ENCODE measurements at places on chromosomes 1 and 21. TPM values are rescaled to one million over a fixed set of nuclear protein-coding genes. Genes with fewer than 3 reads are reported as not detected.

Gene GRHL3
- polyA plus RNA-seq: 0.68 TPM

Gene MAP10
- polyA plus RNA-seq: 2.9 TPM

Gene DNASE2B
- polyA plus RNA-seq: 0.17 TPM

Gene GNAT2
- polyA plus RNA-seq: not detected

Gene FCAMR
- not detected for polyA plus RNA-seq

Gene NFASC
- polyA plus RNA-seq: 1.8 TPM

Gene MUL1
- polyA plus RNA-seq: 19.4 TPM

Gene SLC66A1
- 13.1 TPM for polyA plus RNA-seq

Gene GBP5
- 0.34 TPM for polyA plus RNA-seq

Gene ELAPOR1
- 0.27 TPM for polyA plus RNA-seq

GRCh38 chr1:32884726-32885125 is 1.6 kb upstream of the HPCA start:
- DNase-seq: no peak

- no peak for DNase-seq
Observed at GRCh38 chr1:114901814-114902213, 47.2 kb downstream of the SYCP1 start.

DNA sequence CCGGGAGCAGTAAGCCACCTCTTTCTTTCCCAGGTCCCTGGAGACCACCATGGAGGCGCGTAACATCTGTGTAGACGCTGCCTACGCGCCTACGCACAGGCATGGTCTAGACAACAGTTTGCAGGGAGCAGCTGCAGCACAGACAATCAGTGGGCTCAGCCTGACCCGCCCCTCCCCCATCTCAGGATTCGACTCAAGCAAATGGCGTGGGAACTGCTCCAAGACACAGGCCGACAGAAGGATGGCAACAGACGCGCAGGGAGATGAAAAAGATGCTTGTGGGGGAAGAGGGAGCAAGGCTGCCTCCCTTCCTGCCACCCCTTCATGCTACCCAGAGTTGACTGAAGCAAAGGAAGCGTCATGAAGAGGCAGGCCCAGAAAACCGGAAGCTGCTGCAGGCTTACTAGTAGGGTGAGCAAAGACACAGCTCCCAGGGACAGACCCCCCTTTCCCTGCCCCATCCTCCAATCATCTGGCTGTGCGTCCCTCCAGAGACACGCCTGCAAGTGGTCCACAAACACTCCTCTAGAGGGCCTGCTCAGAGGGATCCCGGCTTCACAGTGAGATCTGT is 19.5 kb downstream of the STK40 start:
- peak; percentile 53 for DNase-seq

DNA sequence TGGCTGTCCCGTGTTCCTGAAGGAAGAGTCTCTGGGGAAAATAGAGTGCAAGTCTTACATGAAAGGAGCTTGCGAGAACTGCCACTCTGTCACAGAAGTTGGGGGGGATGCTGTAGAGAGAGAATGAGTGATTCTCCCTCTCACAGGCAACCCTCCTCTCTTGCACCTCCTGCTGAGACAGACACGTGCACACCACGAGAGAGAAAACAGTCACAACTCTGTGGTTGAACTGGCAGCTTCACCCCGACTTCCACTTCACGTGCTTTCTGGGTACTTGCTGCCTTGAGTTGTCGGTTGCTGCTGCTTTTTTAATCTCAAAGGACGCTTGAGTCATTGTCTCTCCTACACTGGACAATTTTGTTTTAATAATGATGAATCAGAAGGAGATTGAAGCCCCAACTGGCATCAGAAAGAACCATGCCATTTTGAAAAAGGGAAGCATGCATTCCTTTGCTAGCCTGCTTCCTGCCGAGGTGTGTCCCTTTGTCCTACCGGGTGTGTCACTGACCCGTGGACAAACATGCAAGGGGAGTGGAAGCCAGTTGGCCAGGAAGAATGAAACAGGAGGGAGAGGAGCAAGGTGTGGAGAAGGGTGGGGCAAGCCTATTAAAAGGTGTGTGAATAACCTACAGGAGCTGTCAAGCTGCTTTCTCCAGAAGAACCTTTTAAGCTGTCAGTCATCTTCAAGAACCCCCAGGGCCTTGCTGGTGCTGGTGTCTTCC is 164.2 kb downstream of the CACNA1E start:
- no peak for DNase-seq

DNA sequence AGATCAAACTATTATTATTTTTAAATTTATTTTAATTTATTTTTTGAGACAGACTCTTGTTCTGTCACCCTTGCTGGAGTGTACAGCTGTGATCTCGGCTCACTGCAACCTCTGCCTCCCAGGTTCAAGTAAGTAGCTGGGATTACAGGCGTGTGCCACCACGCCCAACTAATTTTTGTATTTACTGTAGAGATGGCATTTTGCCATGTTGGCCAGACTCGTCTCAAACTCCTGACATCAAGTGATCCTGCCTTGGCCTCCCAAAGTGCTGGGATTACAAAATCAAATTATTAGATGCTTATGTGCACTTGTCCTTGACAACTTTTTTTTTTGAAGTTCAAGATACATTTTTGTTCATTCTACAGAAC is 15.4 kb downstream of the LIN9 start:
- no peak for DNase-seq

GRCh38 chr1:92964316-92964715 is 3.1 kb upstream of the DIPK1A start:
- DNase-seq: no peak

GRCh38 chr1:216323344-216323743 is 99.9 kb downstream of the USH2A start:
- DNase-seq: no peak

DNA sequence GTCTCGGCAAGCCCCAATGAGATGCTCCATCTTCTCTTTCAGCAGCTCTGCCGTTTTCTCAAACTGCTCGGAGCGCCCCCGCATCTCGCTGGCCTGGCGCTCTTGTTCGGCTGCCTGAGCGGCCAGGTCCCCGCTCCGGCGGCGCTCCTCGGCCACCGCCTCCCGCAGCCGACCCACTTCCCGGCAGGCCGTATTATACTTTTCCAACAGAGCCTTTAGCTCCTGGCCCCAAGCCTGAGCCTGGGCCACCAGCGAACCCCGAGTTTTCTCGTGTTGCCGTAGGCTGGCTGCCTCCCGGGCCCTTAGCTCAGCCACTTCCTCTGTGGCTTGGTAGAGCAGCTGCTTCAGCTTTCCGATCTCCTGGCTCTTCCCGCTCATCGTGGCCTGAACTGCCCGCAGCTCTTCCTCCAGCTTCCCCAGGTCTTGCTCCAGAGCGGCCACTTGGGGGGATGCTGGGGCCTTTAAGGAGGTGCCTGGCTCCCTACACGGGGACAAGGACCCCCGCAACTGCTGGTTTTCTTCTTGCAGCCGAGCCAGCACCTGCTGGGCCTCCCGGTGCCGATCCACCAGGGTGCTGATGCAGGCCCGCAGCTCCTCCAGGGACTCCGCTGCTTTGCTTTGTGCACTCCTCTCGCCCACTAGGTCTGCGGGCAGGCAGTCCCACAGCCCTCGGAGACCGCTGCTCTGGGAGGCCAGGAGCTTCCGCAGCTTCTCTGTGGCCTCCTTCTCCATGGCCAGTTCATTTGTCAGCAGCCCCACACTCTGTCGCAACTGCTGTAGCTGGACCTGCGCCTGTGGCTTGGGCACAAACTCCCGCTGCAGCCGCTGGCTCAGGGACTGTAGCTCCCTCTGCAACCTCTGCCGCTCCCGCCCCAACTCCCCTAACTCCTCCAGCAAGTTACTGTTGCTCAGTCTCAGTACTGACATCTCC is 13.4 kb upstream of the PIAS3 start:
- DNase-seq: peak; percentile 65

DNA sequence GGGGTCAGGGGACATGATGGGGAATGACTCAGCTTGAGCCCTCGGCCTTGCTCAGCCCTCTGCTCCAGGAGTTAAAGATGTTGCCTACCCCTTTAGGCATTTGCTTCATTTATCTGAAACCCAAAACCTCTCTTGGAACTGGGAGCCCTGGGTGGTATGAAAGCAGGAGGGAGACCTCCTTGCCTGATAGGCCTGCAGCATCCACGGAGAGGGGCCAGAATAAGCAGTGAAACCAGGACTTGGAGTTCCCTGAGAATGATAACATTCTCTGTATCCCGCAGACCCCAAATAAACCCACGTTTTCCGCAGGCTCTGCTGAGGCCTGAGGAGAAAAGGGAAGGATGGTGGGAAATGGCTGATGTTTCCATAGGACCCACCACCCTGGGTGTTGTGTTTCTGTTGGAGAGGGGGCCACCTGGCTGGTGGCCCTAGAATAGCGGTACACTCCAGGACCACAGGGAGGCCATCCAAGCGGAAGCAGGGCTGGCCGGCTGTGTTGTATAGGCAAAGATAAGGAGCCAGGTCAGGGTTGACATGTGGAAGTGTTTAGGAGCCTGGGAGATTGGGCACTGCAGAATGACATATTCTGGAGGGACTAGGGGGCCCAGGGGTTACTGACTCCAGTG is 77.4 kb downstream of the FOXD2 start:
- DNase-seq: no peak

- no peak for DNase-seq
Observed at GRCh38 chr1:180256341-180257027, 26.4 kb downstream of the LHX4 start.

- peak; percentile 42 for DNase-seq
Observed at GRCh38 chr1:183019860-183020259, 3.4 kb upstream of the LAMC1 start.

GRCh38 chr1:227883641-227884301 is 64.0 kb downstream of the WNT9A start:
- DNase-seq: no peak

DNA sequence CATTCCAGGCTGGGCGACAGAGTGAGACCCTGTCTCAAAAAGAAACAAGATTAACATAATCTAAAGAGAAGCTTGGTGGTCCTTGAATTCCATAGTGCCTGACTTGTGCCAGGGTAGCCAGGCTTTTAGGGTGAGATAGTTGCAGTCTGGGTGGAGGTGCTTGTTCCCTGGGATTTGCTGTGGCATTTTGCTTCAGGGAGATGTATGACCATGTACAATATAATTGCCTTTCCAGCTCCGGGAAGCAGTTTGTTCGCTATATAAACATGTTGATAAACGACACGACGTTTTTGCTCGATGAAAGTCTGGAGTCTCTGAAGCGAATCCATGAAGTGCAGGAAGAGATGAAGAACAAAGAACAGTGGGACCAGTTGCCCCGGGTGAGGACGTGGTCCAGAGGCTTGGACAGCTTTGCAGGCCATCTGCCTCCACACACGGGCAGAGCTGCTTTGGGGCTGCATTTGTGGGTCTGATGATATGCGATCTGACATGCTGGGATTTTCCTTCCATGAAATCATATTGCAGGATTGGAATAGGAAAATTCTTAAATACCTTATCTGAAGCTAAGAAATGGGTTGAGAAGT is 49.4 kb upstream of the KIF1B start:
- no peak for DNase-seq

DNA sequence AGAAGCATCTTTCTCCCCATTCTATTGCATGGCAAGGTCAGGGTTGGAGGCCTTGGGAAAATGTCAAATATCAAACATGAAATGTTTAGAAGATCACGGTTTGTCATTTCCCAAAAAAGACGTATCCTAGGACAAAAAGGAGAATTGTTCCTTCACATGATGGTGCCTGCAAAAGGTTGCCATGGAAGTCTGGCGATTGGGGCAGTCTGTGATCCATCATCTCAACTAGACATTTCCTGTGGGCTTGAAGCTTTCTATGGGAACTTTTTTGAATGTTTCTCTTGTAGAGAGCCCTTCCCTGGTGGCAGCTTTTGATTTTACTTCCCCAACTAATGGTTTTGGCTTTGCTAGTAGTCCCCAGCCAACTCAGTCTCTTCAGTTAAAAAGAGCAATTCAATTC is 106.3 kb downstream of the TGFB2 start:
- no peak for DNase-seq

GRCh38 chr1:79847700-79848099 is 841.2 kb upstream of the ADGRL4 start:
- peak; percentile 20 for DNase-seq

DNA sequence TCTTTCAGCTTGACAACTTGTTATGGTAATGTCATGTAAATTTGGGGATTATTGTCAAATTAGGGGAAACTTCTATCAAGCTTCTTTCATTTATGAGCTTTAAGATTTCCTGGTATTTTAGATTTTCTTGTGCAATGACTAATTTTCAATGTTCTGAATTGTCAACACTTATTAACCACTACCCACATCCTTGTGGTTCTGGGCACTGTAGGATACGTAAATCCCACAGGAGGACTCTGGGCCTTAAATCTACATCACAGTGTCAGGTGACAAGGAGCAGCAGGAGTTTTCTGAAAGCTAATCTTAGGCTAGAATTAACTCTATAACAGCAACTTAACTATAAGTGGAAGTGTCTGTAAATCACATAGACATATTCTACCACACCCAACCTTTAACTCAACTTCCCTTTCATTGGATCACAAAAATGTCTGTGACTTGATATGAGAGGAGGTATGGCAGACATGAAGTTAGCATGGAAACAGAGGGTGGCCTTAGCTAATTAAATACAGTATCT is 397.7 kb downstream of the HLX start:
- no peak for DNase-seq

Measured in hindlimb muscle (tissue), 1 donor.